Peyer's patch (tissue), 4 donors: ENCODE measurements at places on chromosomes 13 and 19. TPM values are rescaled to one million over a fixed set of nuclear protein-coding genes. Genes with fewer than 3 reads are reported as not detected.

GRCh38 chr13:37014609-37015008 lies 14.0 kb downstream of the EXOSC8 start:
- DNase-seq, result no peak

GRCh38 chr19:1865172-1866010 lies 2.0 kb upstream of the KLF16 start:
- no peak for DNase-seq

GRCh38 chr13:110524541-110525257 lies 36.8 kb downstream of the RAB20 start:
- DNase-seq, result peak; percentile 83

- peak; percentile 76 for DNase-seq
Measured at GRCh38 chr19:2648528-2648937, 54.0 kb downstream of the GNG7 start.

The FGF21 gene
- total RNA-seq, result not detected

The TPTE2 gene
- total RNA-seq, result not detected

The DACH1 gene
- total RNA-seq, result 27.4 TPM

The PNMA8B gene
- 0.67 TPM for total RNA-seq
